ENCODE measurements at places on chromosomes 1 and 21.
A peak's percentile ranks its signal among the peaks of the same experiment; 100 is the strongest.

- DNase-seq, result peak; percentile 80
Measured at GRCh38 chr1:61081686-61082310, 563 bp upstream of the NFIA start.

- DNase-seq, result no peak
Measured at GRCh38 chr1:22717037-22717760, 6.6 kb downstream of the EPHB2 start.

DNA sequence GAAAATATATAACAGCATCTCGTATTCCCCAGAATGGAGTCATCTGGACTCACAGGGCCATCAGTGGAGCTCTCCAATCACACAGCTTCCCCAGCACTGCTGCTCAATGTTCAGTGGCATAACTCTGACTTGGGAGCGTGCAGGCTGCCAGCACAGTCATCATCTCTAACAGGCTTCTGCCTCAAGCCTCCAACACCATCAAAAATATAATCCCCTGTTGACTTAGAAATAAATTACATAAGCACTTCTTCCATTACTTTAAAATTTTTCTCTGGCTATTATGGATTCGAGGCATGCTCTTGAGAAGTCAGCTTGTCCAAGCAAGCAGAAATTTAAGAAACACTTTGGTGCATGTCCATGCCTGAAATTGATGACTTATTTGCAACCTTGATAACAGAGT is 6.2 kb downstream of the DUSP23 start:
- no peak for DNase-seq

GRCh38 chr1:152182431-152182830 is 23.4 kb upstream of the RPTN start:
- DNase-seq, result no peak

- DNase-seq, result no peak
Measured at GRCh38 chr1:226600254-226600653, 51.7 kb downstream of the STUM start.

DNA sequence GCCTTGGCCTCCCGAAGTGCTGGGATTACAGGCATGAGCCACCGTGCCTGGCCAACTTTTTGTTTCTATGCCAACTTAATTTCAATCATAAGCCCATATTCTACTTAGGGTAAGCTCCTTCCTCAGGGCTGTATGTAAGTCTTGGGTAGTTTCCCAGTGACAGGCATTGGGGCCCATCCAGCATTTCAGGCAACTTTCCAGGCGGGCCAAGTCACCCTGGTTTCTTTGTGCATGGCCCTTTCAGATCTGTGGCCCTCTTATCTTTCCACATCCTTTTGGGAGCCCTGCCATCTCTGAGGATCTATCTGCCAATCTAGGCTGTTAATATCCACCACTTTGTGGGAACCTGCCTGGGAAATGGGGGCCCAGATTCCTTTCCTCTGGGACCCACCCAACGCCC is 58.7 kb downstream of the TNN start:
- DNase-seq, result no peak

DNA sequence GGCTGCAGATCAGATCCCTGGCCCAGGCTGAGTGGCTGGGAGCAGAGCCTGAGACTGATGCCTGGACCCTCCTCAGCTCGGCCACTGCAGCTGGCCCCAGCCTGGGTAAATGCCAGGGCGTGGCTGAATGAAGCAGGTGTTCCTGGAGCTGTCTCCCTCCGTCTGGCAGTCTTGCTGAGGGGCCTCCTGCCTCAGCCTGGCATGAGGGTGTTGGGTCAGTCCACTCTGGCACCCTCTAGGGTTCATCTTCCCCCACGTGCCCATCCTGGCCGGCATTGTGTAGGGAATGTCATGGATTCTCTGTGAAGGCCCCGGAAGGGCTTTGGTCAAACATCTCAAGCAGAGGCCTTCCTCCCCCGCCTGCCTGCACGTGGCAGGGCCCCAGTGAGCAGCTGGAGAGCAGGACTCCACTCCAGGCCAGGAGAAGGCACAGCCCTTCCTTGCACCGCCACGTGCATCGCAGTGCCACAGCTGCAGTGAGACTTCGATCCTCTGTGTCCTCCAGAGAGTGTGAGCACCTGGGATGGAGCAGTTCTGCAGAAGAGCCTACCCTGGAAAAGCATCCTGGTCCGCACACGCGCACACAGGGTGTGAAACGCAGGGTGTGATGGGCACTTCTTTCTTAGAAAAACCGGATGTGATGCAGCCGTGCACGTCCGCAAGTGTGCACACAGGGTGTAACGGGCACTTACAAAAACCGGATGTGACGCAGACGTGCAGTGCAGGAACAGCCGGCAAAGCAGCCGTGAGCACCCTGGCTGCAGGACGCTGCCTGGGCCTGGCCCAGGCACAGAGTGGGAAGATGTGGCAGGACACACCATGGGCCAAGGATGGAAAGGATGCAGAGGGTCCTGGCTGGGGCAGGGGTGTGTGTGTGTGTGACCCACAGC is 4.6 kb upstream of the KRTAP10-4 start:
- DNase-seq, result no peak

DNA sequence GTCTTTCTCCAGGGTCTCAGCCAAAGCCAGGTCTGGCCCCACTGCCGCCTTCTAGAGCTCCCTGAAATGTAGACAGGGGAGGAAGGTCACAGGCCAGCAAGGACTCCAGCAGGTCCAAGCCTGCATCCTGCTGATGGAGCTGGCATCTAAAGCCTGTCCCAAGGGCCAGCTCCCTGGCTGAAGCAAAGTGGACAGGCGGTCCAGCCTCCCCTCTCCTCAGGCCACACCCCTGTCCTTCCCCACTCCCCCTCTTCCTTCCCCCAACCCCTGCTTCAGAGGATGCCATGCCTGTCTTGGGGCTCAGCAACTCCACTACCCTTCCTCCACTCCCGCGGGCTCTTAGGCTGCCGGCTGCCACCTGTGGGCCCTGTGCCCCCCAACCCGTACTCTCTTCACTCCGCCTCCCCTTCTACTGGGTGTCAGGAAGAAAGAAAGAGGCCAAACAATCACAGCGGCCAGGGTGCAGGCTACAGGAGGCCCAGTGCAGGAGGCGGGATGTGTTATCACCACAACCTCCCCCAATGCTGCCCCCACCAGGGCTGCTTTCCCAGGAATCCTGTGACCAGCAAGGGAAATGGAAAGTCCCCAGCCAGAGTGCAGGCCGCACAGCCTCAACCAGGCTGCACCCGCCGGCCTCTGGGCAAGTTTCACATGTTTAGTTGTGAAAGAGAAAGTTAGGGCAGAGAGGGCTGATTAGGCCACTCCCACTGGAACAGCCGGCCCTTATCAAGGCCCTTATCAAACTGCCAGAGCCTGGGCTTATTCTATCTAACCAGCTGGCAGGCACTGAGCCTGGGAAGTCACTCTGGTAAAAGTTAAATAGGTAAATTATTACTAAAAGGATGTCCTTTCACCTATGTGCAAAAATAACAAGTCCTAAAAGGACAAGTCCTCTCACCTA is 34.1 kb downstream of the ACOT7 start:
- no peak for DNase-seq

GRCh38 chr1:217333939-217334338 is 297.0 kb downstream of the GPATCH2 start:
- DNase-seq, result no peak

DNA sequence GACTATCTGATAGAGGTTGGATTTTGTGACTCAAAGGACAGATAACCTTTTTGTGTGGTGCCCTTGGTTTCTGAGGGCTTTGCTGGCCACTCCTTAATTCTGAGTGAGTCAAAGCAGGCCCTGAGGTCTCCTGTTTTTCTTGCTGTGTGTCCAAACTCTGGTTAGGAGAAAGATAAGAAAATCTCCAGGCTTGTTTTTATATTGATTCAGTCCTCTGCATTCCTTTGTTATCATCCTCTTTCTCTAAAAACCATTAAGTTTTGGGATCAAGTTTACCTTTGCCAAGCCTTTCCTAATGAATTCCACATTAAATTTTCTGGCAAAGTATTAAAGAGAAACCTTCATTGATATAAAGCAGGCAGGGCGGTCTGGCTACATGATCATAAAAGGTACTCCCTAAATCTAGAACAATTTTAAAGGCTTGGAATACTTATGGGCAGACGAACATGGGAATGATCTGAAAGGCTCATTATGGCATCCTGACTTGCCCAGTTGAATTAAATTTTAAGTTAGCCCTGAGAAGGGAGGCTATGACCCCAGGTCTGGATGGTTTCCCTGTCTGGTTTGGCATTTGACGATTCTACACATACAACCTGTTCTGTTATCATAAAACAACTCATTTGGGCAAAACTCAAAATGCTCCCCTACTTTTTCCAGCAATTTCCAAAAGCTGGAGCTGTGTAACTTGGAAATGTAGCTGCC is 20.8 kb downstream of the ZBTB8B start:
- no peak for DNase-seq

- no peak for DNase-seq
Measured at GRCh38 chr1:6581561-6582305, 1.9 kb downstream of the ZBTB48 start.

DNA sequence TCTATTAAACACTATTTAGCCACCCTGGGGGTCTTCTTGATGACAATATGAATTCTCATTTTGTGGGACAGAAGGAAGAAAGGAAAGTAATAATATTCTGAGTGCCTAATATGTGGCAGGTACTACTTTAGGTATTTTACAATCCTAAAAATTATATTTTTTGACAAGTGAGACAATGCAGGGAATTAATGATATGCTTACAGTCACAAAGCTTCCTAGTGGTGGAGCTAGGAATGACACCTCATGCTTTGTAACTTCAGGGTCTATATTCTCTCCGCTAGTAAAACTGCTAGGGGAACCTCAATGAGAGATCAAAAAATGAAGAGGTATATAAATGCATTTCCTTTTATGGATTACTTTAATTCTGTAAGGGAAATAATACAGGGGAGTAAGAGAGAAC is 44.3 kb downstream of the TPR start:
- no peak for DNase-seq
